ENCODE measurements at places on chromosomes 6 and 20.

DNA sequence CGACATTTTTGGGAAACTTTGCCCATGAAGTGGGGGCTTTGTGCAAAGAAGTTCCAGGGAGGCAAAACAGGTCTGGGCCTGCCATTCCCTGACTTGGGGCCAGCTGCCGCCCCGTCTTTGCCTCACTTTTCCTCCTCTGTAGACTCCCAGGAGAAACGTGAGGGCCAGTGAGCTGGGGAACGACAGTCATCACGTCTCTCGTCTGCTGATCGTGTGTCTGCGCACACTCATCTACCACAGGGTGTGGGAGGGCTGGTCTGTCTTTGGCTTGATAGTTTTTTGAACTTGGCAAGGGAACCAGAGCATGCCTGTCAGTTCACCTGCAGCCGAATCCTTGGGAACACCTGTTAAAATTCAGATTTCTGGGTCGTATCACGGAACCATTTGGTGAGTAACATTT is 8.5 kb downstream of the GHRH start:
- no peak for DNase-seq

DNA sequence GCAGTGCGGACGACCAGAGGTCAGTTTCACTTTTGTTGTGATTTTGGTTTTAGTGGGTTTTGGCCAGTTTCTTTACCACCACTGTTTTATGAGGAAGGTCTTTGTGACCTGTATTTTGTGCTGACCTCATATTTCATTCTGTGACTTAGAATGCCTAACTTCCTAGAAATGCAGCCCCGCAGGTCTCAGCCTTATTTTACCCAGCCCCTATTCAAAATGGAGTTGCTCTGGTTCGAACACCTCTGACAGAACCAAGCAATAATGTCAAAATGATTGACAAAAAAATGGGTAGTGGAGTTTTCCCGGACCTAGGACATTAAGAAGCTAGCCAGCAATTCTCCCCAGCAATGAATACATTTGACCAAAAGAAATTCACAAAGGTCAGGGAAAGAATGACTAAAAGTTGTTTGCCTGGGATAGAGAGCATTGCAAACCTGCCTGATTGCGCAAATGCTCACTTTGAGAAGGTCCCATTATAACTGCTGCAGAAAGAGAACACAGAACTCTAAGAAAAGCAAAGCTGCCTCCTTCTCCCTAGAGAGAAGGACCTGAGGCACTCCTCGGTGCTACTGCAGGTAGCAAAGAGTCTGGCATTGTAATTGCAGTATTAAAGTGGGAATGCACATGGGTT is 288.8 kb downstream of the ADGB start:
- no peak for DNase-seq

GRCh38 chr20:49886571-49887213 is 28.6 kb downstream of the SPATA2 start:
- DNase-seq = no peak

DNA sequence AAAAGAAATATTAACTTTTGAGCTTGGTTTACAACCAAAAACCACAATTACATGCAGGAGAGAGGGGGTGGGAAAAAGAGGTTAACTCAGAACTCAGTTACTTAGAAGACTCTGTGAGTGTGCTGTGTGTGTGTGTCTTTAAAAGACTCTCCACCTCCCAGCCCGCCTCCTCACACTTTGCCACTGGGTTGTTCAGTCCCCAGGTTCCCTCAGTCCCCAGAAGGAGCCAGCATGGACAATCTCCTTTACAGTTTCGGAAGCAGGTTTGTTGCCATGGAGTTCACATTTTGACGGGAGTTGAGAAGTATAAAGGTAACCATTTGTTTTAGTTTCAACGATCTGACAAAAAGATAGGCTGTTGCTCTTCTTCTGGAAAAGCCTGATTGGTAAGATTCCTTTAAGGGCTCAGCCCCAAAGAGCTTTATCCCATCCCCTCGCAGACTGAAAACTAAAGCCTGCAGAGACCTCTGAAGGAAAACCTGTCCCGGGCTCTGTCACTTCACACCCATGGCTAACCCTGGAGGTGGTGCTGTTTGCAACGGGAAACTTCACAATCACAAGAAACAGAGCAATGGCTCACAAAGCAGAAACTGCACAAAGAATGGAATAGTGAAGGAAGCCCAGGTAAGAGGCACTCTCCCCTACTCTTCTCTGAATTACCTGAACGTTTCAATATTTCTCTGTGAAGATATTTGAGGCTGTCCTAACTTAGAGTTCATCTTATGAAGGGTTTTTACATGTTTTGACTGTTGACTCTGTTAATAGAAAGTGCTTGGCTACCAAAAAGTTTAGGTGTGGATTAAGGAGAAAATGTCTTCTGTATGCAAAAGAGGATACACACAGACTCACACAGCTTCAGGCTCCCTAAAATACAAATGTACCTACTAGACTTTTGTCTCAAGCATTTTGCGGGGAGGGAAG is at the start of gene SPTLC3:
Gene SPTLC3, plus strand, starts transcription at position 212 of the 921 bp plus-strand sequence. Its CDS starts 296 bp downstream, at position 508.
- DNase-seq = peak; percentile 27

DNA sequence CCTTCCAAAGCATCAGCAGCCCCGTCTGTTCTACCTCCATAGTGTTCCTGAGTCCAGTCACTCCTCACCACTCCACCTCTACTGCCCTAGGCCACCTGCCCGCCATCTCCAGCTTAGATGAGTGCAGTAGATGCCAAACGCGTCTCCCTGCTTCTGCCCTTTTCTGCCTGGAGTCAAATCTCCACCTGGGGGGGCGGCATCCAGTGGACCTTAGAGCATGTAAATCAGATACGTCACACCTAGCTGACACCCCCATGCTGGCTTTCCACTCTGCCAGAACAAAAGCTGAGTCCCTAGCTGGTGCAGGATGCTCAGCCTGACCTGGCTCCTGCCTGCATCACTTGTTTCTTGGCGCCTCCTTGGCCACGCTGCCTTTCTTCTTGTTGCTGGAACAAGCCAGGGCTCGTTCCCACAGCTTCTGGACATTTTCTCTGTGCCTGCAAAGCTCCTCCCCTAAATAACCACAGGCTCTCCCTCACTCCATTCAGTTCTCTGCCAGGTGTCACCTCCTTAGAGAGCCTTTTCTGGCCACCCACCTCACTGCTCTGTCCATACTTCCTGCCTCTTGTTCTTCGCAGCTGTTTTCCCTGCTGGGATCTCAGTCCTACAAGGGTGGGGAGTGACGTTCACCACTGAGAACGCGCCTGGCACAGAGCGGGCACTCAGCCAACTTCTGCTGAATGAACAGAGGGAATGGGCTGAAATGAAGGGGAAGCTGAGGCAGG is 5.8 kb downstream of the DDR1 start:
- no peak for DNase-seq

- DNase-seq = no peak
These were observed 44.2 kb upstream of the TOX2 start for GRCh38 chr20:43870484-43870883.

DNA sequence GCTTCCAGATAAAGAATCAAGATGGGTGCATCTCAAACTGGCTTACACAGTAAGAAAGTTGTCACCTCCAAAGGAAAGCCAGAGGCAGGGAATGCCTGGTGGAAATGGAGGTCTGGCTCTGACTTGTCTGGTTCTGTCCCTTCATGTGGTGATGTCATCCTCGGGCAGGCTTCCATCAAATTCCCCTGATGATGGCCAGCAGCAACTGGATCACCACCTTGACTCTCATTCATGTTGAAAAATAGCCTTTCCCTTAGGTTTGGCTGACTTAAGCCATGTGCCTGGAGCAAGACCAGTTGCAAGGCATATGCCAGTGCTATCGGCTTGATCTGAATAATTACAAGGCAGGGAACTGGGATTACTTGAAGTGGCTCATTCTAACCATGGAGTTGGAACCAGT is 28.8 kb downstream of the IMPG1 start:
- DNase-seq = peak; percentile 22

GRCh38 chr6:112956696-112957535 is 609.8 kb downstream of the RFPL4B start:
- DNase-seq = no peak

Data from DMS53 (cell line).